ENCODE measurements at places on chromosomes 12 and 14.

DNA sequence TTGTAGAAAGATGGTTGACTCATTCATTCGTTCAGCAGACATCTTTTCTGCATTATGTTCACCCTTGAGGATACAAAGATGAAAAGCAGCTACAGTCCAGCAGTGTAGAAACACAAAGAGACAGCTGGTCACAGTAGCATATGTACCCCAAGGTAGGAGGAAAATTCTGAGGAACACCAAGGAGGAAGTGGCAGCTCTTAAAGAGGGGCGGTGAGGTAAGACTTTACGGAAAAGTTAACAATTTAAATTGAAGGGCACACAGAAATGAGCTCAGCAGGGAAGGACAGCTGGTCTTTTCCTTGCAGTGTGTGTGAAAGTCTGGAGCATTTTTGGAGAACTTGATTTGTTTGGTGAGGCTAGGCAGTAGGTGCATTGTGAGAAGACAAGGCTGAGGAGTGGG is 3.5 kb downstream of the SLC35E3 start:
- no peak for DNase-seq

- DNase-seq: no peak
Observed at GRCh38 chr12:4540638-4541037, 1.9 kb downstream of the RAD51AP1 start.

GRCh38 chr14:103123634-103124500 is 606 bp downstream of the TNFAIP2 start:
- no peak for DNase-seq

GRCh38 chr14:105864651-105865265 is 338.4 kb downstream of the TMEM121 start:
- DNase-seq: no peak

DNA sequence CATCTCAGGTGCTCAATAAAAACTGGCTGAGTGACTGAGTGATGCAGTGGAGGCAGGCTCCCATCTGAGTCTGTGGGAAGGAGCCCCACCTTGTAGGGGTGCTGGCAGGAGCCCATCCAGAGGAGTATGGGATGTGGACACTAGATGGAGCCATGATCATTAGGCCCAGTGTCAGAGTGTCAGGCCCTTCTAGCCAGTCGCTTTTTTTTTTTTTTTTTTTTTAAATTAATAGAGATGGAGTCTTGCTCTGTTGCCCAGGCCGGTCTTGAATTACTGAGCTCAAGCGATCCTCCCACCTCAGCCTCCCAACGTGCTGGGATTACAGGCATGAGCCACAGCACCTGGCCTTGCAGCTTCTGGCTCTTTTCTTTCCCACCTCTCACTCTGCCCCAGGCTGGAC is 11.5 kb downstream of the RITA1 start:
- peak; percentile 57 for DNase-seq

GRCh38 chr14:39320318-39320717 is 86.6 kb downstream of the MIA2 start:
- DNase-seq: no peak

GRCh38 chr14:22886500-22887259 is 3.7 kb downstream of the REM2 start:
- DNase-seq: peak; percentile 68

GRCh38 chr14:76963372-76963771 is 65.1 kb downstream of the IRF2BPL start:
- no peak for DNase-seq

GRCh38 chr12:42483521-42483790 is 106.1 kb downstream of the PRICKLE1 start:
- DNase-seq: no peak

- peak; percentile 56 for DNase-seq
Observed at GRCh38 chr12:93135286-93136239, 206.5 kb upstream of the EEA1 start.

- DNase-seq: no peak
Observed at GRCh38 chr12:31011746-31012566, 61.7 kb upstream of the DDX11 start.

DNA sequence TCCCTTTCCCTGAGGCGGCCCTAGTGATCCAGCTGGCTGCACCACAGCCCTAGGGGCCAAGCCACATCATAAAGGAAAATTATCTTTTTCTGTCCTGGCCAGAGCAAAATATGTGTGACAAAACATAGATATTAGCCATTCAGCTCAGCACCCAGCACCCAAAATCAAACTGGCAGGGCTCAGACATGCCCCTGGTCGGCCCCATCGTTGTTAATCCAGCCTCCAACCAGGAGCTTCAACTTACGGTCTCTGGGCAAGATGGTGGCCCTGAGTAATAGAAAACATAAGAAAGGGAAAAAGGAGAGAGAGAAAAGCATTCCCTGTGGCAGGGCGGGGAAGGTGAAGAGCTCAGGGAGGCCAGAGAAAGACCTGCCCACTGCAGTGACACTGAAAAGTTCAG is 111.9 kb downstream of the EML1 start:
- no peak for DNase-seq

GRCh38 chr12:126480451-126480850 is 1415.2 kb downstream of the AACS start:
- no peak for DNase-seq

- DNase-seq: no peak
Observed at GRCh38 chr14:72612041-72612440, 281.9 kb downstream of the DPF3 start.

- no peak for DNase-seq
Observed at GRCh38 chr12:53624458-53624857, 1.7 kb downstream of the ATF7 start.

GRCh38 chr12:47722941-47723631 is 2.2 kb downstream of the ENDOU start:
- DNase-seq: no peak

- no peak for DNase-seq
Observed at GRCh38 chr14:88129306-88130056, 124.5 kb downstream of the GPR65 start.

- DNase-seq: no peak
Observed at GRCh38 chr14:65304963-65305362, 107.6 kb upstream of the FUT8 start.

DNA sequence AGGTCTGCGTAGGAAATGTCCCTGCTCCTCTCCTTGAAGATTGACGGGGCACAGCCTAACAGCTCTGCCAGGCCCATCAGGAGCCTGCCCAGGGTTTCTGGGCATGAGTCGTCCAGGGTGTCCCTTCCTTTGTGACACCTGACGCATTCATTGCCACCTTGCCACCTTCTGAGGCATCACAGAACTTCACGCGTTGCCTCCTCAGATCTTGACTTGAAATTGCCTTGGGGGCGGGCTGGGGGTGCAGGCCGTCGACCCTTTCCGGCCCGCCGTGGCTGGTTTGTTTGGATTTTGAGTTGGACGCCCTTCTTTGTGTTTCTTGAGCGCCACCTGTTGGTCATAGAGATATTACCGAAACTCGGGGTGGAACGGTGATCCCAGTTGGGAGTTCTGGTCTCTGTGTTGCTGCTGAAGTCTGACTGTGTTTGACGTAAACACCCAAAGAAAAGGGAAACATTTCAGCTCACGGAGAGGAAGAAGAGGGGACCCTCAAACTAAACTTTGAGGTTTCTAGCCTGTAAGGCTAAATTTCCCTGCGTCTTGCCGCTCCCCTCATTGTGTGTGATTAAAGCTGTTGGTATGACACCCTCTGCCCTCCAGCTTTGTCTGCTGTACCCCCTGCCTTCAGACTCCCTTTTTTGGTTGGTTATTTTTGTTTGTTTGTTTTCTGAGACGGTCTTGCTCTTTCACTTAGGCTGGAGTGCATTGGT is 44.6 kb downstream of the MLXIP start:
- no peak for DNase-seq

DNA sequence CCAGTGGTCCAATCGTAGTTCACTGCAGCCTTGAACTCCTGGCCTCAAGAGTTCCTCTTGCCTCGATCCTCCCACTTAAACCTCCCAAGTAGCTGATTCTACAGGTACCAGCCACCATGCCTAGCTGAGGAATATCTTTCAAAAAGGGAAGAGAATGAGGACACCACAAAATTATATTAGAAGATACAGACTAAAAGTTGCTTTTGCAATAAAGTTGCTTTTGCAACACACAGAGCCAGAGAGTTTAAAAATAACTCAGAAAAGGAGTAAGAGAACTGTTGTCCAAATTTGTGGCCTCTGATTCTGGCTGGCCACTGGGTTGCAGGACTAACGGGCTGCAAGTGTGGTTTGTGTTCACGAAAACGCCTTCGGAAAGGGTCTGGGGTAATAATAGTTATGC is 19.8 kb downstream of the TMEM253 start:
- DNase-seq: no peak

DNA sequence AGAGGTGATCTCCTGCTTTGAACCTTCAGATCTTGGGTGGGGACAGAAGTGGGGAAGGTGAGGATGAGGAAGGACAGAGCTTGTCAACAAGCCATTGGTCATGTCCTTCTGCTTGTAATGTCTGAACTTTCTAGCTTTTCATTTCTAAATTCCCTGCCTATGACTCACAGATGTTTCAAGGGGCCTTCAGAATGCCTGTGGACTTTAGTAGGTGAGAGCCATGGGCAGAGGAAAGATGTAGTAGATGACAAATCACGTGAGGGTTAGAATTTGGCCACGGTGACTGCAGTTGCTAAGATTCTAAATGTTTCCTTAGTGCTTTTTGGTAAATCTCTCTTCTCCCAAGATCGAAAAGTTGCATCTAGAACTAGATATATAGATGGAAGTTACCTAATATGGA is 18.7 kb upstream of the CREBL2 start:
- DNase-seq: no peak

- no peak for DNase-seq
Observed at GRCh38 chr14:100138082-100138787, 21.2 kb downstream of the DEGS2 start.

- DNase-seq: no peak
Observed at GRCh38 chr14:84806622-84807021, 723.3 kb upstream of the FLRT2 start.

GRCh38 chr12:131894981-131895639 is 688 bp downstream of the ULK1 start:
- DNase-seq: no peak

DNA sequence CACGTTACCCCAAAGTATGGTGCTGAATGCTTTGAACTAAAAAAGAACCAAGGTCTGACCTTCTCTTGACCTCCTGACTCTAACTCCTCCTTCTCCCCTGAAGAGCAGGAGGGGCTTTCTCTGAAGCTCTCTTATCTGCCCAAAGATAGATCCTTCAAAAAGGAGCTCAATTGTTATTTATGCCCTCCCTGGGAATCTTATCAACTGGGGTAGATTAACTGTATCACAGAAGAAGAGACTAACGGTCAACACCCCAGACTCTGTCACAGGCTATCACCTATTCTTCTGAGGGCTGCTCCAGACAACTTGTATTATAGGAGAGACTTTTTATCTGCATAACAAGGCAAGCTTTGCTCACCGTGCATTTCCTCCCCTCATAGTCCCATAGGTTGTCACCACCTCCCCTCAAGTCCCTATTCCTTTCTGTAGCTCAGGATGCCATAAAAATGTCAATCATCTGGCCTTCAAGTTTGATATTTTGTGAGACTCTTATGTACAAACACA is 86.6 kb downstream of the PAPLN start:
- no peak for DNase-seq

DNA sequence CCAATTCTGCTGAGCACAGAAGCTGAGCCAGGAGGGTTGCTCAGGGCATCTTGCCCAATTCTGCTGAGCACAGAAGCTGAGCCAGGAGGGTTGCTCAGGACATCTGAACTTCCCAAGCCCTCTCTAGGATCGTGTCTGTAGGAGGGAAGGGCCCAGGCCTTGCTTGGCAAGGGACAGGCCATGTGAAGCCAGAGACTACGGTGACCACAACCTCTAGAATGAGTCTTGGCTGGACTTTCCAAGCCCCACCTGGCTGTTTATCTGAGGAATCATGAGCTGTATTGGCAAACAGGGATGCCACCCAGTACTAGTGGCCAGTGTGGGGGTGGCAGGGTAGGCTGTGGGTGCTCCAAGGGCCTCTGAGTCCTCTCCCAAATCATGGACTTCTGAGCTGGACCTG is 7.7 kb upstream of the SERPINA6 start:
- no peak for DNase-seq

DNA sequence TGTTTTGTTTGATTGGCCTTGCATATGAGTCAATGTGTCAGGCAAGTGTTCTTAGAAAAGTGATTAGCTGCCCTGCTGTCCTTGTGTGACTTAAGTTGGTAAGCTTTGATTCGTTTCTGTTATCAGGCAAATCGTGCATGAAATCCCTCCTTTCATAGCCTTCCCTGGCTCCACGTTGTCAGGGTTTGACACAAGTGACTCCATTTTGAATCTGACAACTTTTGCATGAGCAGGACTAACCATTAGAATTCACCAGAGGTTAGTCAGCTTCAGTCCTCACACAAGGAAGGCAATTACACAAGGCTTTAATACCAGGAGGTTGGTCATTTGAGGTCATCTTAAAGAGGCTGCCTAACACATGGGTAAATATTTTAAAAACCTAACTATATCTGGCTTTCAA is 68.2 kb downstream of the GPATCH2L start:
- DNase-seq: no peak

- no peak for DNase-seq
Observed at GRCh38 chr12:113103756-113104450, 31.7 kb downstream of the RASAL1 start.

DNA sequence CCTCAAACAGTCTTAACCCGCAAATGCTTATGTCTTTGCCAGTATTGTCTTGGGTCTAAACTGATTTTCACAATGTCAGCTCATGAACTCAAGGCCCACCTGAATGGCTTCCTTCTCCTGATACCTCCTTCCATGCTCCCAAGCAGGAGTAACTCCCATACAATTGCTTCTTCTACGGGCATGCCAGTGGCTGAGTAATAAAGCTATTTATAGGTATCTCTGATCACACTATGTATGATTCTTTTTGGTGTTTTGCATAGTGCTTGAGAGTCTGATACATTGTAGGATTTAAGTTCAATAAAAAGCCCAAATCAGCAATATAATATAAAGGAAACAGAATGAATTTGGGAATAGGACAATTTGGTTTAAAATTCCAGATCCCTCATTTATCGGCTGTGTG is 235.0 kb upstream of the DCN start:
- no peak for DNase-seq

GRCh38 chr14:90604356-90604755 is 207.5 kb downstream of the CALM1 start:
- DNase-seq: no peak

DNA sequence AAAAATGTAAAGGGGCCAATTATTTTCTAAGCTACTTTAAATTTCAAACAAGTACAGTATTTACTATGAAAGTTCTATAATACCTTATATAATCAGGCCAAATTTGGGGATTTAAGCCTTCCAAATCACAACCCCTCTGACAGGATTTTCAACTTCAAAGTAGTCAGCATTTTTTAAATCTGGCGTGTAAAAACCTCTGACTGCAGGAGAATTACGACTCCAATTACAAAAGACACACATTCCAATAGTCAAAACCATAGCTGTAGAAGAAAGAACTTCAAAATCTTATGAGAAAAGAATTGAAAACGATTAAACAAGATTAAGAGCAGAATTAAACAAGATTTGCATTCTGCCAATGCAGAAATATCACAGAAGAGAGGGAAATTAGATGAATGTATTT is 12.7 kb downstream of the OSBPL8 start:
- DNase-seq: no peak

- no peak for DNase-seq
Observed at GRCh38 chr14:106551265-106551664, 1024.9 kb downstream of the TMEM121 start.

DNA sequence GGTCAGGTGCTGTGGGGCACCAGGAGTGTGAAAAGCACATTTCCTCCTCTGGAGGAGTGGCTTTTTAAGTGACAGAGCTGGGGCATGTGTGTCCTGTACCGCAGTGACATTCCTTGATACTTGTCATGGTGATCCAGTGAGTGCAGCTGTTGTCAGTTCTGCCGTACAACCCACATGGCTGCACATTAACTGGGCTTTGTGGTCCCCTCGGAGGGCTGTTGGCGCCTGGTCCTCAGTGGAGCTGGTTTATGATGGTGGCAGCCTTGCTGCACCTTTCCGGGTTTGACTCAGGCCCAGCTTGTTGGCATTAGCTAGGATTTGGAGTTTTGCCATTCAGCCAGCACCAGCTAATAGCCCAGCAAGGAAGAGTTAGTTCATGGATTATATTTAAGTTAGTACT is 77.0 kb downstream of the SLC25A47 start:
- no peak for DNase-seq
